ENCODE measurements at places on chromosomes 1 and 21.

GRCh38 chr1:205458777-205459566 is 3.1 kb upstream of the BLACAT1 start:
- no peak for DNase-seq

GRCh38 chr1:185402930-185403329 is 85.9 kb upstream of the IVNS1ABP start:
- DNase-seq: no peak

GRCh38 chr1:153355445-153356071 is 2.1 kb upstream of the S100A9 start:
- DNase-seq: no peak

DNA sequence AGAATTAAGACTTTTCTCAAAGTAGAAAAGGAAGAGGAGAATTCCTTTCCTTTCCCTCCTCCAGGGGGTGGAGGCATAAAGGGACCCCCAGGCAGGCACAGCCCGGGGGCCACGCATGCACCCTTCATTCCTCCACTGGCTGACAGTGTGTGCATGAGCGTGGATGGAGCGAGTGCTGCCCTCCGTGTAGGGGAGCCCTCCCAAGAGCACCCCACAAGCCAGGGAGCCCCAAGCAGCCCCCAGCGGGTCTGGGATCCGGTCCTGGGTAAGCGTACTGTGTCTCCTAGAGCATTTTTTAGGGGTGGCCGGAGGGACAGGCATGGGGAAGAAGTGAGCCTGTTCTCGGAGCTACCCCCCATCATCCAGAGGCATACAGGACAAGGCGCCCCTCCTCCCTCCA is 120.5 kb downstream of the SIK1 start:
- DNase-seq: no peak

GRCh38 chr1:46041974-46042373 is 90.5 kb downstream of the PIK3R3 start:
- no peak for DNase-seq

GRCh38 chr1:231423648-231424047 is 1.6 kb upstream of the EGLN1 start:
- no peak for DNase-seq

GRCh38 chr1:101905283-101905835 is 91.4 kb downstream of the OLFM3 start:
- no peak for DNase-seq

DNA sequence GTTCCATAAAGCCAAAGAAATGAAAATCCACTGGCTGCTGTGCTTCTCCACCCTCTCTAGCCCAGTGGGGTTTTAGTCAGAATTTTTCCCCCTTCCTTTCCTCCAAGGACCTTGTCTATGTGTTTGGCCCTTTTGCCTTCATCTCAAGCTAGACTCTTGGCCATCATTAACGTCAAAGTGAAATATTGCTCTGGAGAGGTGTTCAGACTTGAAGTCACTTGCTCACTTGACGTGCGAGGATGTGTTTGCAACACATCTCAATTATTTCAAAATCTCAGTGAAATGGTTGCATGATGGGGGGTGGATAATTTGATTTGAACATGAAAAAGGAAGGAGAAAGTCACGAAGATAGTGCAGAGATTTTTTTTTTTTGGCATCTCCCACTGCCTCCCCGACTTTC is 13.6 kb downstream of the EVA1C start:
- DNase-seq: no peak

DNA sequence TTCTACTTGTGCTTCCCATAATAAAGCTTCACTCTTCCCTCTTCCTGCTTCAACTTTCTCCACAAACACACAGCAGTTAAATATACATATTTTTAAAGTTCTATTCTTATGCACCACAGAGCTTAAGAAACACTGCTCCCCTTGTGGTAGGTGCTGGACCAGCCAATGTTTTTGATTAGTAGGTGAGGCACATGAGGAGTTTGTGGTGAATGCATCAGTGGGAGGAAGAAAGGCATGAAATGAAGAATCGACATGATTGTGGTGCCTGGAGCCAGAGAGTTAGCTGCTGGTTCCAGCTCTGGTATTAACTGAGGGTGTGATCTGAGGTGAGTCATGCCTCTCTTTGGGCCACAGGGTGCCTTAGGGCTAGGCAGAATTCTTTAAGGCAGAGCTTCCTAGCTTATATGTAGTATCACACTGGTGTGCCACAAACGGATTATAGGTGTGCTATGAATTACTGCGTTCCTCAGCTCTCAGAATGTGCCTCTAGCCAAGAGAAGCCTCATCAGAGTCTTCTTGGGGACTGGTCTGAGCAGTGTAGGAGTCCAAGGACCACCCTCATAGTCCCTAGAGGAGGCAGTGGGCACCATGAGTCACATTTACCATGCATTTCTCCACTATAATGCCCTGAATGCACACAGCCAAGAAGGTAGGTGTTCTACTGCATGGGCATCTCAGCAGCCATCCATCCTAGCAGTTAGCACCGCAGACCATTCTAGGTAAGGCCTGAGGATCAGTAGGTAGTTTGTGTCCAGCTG is 97.4 kb upstream of the SGIP1 start:
- no peak for DNase-seq

- no peak for DNase-seq
Measured at GRCh38 chr1:160971618-160972056, 17.0 kb upstream of the ITLN2 start.
